C1 segment of cervical spinal cord (tissue), 14 donors: ENCODE measurements at places on chromosomes 6 and 20.

- no peak for DNase-seq
These were observed 45.5 kb upstream of the GLP1R start for GRCh38 chr6:39003072-39003471.

DNA sequence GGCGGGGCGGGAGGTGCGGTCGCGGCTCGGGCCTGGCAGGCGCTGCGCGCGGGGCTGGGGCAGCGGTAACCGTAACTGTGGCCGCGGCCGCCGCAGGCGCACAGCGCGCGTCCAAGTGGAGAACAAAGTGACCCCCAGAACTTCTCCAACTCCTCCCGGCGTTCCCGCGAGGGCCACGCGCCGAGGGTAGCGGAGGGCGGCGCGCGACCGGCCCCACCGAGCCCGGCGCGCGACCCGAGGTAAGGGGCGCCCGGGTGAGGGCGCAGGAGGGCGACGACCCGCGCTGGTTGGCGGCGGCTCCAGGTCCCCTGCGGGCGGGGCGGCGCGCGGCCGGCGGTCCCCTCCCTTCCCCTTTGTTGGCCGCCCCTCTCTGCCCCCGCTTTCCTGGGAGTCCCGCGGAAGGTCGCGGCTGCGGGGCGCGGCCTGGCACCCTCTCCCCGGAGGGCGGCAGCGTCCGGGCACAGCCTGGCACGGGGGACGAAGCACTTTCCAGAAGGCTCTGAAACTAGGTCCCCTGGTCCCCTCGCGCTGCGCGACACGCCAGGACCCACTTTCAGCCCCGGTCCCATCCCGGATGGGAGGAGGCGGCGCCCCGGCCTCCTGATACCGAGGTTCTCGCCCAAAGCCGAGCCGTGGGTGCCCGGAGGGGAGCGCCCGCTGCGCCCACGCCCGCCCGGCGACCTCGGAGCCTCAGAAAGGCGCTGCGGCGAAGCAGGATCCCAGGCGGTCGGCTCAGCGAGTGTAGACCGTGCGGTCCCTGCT is at the start of gene TIAM2:
TIAM2 (plus strand) TSS at position 62 of the 762 bp plus-strand sequence. CDS start 133,909 bp downstream, outside the sequence.
- DNase-seq = peak; percentile 27

DNA sequence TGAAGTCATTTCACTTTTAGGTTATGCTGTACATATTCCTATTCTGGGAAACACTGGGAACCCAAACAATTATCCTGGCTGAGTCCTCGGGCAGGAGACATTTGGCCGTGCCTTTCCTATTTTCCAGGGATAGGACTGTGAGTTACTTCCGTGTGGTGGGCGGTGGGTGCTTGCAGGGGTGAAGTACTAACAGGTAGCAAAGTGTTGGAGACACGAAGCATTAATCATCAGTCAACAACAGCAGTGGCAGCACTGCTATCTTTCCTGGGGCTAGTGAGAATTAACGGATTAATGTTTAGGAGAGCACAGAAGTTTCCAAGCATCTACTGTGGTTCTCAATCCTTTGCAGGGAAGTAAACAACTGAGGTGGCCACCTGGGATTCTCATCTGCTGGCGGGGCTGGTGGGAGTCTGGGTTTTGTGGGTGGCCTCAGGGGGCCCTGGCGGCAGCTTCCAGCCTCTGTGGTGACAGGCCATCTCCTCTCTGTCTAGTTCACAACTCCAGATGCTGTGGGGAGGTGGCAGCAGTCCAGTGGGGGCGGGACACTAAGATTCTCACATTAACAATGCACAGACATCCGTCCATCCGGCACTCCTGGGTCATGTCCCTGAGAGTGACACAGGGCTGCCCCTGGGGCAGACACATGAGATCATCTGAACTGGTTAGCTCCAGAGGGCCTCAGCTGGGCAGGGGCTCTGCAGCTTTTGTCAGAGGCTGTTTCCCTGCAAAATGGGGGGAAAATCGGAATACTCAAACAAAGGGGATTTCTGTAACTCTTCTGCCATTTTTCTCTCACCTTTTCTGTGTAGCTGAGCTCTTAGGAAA is 90.9 kb downstream of the GJA10 start:
- DNase-seq = no peak

- no peak for DNase-seq
These were observed 429.1 kb downstream of the ADGRB3 start for GRCh38 chr6:69064226-69064625.

DNA sequence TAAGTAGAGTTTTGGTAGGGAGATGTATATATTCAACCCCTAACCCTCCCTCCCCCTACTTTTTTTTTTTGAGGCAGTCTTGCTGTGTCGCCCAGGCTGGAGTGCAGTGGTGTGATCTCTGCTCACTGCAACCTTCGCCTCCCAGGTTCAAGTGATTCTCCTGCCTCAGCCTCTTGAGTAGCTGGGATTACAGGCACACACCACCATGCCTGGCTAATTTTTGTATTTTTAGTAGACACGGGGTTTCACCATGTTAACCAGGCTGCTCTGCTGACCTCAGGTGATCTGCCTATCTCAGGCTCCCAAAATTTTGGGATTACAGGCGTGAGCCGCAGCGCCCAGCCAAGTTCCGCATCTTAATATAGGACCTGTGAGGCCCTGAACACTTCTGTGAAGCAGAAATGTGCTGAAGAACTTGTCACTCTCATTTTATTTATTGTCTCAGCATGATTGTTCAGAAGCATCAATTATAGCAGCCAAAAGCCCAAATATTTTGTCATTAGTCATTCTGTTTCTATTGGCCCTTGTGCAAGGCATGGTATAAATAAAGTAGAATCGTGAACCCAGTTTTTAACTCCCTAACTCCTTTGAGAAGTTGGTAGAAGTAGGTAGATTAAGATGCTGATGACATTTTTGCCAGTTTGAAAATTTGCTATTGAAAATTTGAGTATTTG is 19.4 kb downstream of the DSTN start:
- DNase-seq = no peak

DNA sequence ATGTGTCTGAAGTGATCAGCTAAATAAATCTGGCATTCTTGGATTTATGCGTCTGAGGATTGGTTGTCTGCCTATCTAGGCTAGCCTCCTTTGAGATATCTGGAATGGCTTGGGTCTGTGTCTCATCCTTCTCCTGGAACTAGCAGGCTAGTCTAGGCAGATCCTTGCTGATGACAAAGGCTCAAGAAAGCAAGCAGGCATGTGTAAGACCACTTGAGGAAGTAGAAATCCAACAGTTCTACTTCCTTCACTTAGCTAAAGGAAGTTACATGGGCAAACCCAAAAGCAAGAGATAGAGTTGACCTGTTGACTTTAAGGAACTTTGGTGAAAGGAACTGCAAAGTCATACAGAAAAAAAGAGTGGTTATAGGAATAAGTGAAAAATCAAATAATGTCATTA is 672.6 kb downstream of the MAFB start:
- no peak for DNase-seq

DNA sequence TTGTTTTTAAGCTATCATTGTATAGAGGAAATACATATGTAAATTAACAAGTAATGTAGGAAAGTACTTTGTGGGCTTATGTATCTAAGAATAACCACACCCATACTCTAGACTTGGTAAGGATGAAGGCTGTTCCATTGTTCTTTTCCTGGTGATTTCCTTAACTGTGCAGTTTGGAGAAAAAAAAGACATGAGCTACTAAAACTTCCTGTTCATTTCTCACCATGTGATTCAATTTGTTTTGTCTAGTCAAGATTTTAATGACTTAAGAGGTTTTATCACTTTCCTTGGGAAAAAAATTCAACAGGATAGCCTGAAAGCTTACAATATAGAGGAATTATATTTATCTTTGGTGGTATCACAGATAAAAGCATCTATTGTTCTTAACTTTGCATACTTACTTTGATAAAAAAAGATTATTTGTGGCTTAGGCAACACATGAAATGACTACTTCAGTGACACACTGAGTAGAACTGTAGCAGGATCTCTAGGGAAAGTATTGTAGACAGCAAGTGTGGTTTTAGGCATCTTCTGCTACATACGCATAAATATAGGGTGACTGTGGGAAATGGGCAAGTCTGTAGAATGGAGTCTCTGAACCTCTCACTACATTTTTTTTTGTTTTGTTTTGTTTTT is 80.3 kb downstream of the GJA1 start:
- DNase-seq = no peak

- DNase-seq = no peak
These were observed 189.7 kb upstream of the JAG1 start for GRCh38 chr20:10863337-10864060.

- DNase-seq = peak; percentile 59
These were observed 15.7 kb upstream of the QKI start for GRCh38 chr6:163398815-163399214.

- DNase-seq = no peak
These were observed 237.8 kb upstream of the THEMIS start for GRCh38 chr6:128138694-128139093.

GRCh38 chr6:154511791-154512190 is 1.3 kb upstream of the CNKSR3 start:
- no peak for DNase-seq

DNA sequence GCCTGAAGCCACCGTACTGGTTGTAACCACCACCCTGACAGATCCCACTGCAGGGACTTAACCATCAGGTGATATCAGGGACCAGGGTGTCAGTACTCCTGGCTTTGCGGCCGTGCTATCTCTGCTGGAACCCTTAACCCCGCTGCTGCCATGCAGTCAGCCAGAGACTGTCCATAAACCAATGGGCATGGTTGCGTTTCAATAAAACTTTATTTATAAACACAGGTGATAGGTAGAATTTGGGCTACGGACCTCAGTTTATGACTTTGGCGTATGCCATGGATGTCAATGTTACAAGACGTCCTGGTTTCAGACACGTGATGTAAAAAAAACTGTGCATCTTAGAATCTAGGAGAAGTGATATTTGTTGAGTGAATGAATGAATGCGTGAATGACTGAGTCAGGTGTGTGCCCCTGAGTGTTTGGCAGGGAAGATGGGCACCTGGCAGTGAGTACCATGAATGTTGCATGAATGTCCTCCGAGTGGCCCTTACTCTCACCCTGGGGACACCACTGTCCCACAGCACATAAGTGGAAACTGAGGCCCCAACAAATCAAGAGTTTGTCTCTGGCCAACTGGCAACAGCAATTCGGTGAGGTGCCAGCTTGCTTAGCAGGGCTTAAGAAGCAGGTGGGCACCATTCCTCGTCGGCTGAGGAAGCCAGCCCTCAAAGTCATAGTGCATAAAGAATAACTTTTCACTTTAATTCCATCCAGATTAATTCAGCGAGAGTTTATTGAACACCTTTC is 64.0 kb upstream of the APCDD1L start:
- no peak for DNase-seq

DNA sequence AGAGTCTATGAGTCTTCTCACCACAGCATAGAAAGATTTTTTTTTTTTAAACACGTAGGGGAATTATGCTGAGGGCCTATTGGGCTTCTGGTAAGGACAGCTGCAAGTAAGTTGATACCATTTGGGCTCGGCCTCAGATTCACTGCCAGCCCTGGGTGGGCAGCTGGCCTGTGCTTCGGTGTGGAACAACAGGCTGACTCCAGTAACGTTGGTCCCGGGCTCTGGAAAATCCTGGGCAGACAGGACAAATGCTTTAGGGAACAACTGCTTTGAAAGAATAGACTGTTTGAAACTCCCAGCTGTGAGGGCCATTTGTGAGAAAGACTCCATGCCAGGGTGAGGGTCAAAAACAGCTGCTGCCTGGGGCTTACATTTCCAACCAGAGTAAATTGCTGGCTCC is 366.5 kb downstream of the QKI start:
- DNase-seq = no peak

DNA sequence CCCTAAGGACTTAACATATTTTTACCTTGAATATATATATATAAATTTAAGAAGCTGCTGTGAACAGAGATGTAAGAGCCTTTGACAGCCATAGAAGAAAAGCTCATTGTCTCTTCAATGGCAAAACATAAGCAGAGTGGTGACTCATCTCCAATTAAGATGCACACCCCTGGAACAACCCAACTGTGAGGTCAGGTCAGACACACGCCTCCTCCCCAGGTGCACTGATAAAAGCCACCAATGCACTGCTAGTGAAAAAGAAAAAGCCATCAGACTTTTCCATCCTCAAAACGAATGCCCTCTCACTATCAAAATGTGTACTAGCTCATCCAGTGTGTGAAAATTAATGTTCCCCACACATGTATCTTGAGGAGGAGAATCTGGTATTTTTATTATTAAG is 100.1 kb downstream of the SMLR1 start:
- DNase-seq = no peak

DNA sequence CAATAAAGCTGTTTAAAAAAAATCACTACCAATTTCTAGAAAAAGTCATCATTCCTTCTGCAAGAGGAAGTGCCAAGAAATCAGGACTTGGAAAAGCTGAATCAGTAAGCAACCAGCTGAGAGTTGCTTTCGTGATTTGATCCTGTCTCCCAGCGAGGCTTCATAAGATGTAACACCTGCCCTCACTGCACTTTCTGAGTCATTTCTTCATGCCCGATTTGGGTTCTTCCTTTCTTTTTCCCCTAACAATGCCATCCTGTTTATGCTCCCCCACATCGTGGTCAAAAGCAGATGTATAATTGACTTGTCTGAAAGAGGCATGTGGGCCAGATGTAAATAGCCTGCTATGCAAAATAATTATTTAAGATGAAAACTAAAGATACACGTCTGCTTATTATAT is 52.1 kb downstream of the RIPOR2 start:
- no peak for DNase-seq

DNA sequence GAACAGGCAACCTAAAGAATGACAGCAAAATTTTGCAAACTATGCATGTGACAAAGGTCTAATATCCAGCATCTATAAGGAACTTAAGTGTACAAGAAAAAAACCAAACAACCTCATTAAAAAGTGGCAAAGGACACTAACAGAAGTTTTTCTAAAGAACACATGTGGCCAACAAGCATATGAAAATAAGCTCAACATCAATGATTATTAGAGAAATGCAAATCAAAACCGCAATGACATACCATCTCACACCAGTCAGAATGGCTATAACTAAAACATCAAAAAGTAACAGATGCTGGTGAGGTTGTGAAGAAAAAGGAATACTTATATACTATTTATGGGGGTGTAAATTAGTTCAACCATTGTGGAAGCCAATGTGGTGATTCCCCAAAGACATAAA is 5.5 kb downstream of the RFPL4B start:
- DNase-seq = no peak

GRCh38 chr20:50642288-50642803 is 49.0 kb downstream of the RIPOR3 start:
- no peak for DNase-seq

DNA sequence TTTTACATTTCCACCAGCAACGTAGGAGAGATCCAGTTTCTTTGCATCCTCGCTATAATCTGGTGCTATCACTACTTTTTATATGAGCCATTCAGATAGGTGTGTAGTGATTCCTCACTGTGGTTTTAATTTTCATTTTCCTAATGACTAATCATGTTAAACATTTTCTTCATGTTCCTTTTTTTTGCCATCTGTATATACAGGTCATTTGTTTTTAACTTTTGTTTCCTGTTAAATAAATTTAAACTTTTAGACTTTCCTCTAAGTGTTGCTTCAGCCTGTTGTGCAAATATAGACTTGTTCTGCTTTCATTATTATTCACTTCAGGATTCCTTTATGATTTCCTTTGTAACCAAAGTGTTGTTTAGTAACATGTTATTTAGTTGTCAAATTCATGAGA is 697.4 kb downstream of the PTPRT start:
- no peak for DNase-seq

DNA sequence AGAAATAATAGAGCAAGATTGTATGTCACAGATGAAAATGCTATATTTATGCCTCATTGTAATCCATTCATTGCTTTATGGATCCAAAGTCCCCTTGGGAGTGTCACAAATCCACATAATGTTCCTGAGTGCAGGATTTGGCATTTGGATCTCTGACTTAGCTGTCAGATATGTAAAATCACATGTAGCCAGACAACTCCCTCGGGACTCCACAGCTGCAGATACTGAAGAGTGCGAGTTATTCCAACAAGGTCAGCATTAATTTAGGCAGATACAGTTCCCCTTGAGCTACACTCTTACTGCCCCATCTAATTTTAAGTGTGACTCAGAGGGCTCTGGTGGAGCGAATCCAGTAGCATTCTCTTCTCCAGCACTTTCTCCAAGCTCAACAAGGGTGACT is 433.2 kb downstream of the CD83 start:
- DNase-seq = no peak
